ENCODE measurements at places on chromosomes 2 and 18.

DNA sequence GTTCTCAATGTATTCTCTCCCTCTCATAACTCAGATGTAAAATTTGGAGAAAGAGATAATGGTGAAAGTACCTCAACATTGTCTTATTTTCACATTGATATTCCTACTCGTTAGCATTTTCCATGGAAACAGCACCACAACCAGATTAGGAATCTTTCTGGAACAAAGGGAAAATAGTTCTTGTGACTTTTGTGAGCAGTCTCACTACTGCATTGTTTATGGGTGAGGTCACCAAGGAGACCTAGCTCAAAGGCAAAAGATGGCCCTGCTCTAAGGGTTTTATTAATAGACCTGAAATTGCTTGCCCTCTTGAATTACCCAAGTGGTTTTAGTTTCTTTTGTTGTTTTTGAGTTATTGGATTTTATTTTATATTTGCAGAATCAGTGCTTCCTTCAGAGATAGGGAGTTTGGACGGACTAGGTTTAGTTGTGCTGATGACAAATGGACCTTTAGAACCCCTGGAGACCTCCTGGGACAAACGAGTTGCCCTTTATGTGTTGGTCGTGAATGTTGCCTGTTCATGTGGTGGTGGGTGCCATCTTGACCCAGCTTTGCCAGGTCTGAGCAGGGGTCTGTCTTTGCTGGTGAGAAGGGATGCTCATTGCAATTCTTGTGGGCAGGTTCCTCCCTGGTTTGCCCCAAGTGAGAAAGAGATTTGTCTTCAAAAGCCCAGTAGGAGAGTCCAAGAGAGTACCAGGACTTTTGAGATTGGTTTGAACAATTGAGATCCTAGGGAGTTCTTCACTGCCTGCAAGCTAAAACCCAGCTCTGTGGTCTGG, 58.1 kb downstream of the INPP4A start:
- DNase-seq = no peak

GRCh38 chr18:58235001-58235436, 191.0 kb downstream of the NEDD4L start:
- no peak for DNase-seq

DNA sequence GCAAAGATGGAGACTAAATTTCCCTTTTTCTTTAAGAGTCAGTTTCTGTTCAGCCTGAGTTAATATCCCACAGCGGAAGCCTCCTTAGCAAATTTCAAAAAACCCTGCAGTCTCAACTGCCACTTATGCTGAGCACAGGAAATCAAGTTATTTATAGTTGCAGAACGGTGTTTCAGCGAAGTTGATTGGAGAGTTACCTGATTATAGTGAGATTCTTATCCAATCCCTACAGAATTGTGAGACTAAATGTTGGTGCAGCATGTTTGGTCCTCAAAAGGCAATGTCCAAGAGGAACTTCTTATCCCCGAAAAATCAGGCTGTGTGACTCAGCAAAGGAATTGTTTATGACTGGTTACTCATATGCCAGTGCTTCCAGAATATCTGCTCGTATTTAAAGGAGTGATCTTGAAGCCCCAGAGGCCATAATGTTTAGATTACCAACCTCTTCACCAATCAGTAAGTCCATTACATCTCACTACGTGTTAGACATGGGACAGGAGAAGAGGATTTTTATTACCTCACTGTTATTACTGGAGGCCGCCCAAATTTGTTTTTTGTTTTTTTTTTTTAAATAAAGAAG, 67.9 kb downstream of the LRRFIP1 start:
- no peak for DNase-seq

DNA sequence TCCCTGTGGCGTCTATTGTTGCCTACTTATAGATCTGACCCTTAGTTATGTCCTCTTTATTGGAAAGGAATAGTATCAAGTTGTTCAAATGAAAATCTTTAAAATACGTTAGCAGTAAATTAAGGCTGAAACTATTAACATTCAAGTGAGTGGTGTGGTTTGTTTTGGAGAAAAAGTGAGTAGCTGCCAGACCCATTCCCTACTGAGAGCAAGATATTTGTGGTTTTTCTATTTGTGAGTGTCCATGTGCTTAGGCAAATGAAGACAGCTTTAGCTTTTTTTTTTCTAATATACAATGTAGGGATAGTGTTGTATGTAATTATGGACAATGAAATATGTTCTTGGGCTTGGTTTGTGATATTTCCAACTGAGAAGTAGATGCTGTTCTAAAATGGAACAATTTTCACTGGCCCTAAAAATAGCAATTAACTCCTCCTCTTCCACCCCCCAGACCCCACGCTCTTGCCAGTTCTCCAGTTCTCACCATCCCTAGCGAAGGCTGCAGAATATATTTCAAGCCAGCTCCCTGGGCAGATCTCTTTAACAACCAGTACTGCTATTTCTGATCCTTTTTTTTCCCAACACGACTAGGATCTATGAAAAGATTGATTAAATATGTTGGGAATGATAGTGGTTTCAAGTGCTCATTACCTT, 83.1 kb downstream of the CCDC85A start:
- no peak for DNase-seq

- DNase-seq = no peak
These were observed 1.5 kb downstream of the NDC80 start for GRCh38 chr18:2572892-2573291.

DNA sequence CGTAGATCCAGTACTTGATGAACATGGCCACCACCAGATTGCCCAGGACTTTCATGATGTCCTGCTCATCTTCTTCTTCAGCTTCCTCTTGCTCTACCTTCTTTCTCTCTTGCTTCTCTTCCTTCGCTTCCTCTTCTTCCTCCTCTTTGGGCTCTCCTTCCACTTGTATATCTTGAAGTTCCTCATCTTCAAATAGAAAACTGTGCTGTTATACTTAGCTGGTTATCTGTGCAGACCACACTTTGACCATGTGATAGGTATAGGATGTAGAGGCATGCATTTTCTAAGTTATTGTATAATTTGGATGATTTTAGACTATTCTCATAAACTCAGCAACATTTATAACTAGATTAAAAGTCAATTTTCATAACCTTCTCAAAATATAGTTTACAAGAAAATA, 263.4 kb downstream of the NAPG start:
- no peak for DNase-seq

- DNase-seq = no peak
These were observed 6.0 kb downstream of the SRBD1 start for GRCh38 chr2:45605116-45605515.

GRCh38 chr2:65300761-65301711, 73.4 kb downstream of the ACTR2 start:
- DNase-seq = no peak

DNA sequence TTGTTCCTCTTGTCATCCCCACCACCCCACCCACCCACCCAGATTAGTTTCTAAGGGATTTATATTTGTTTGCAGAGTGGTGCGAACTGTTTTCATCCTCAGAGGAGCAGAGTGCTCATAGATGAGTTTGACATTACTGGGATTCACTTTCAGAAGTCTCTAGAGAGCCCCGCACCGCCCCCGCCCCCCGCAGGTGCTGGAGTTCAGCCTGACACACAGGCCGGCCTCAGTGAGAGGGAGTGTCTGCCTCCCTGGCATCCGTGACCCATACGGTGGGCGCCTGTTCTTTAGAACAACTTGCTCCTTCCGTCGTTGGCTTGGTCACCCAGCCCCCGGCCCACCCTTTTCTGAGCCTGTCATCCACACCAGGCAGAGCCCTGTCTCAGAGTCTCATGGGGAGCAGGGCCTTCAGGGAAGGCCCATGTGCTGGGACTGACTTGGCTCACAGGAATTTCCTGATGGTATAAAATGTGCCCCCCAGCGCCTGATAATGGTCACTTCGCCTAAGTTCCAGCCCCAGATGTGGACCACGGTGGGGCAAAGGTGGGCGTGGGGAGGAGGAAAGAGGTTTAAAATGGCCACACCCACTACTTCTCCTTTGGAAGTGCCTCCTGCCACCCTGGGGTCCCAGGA, 44.3 kb downstream of the HPCAL1 start:
- DNase-seq = no peak

- no peak for DNase-seq
These were observed 161.5 kb downstream of the SLC39A10 start for GRCh38 chr2:195818526-195818925.

GRCh38 chr18:31648966-31649429, 35.4 kb downstream of the B4GALT6 start:
- DNase-seq = peak; percentile 61

- no peak for DNase-seq
These were observed 52.9 kb downstream of the UPP2 start for GRCh38 chr2:158154596-158154995.

GRCh38 chr2:24259316-24259715, 84.5 kb downstream of the FAM228A start:
- DNase-seq = no peak

DNA sequence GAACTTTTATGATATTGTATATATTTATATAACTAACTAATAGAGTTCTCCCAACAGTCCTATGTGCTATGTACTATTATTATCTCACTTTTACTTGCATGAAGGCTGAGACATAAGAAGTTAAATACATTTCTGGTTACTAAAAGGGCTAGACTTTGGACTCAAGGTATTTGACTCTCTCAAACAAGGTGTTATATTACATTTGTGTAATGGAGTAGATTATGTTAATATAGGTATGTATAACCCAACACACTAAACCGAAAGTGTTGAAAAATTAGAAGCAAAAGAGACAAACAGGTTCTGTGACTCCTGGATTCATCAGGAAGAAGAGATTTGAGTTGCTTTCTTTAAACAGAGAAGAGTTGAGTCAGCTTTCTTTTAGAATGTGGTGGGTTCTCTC, 733.6 kb upstream of the ZEB2 start:
- DNase-seq = no peak

GRCh38 chr18:74631623-74632350, 34.1 kb downstream of the ZNF407 start:
- no peak for DNase-seq

DNA sequence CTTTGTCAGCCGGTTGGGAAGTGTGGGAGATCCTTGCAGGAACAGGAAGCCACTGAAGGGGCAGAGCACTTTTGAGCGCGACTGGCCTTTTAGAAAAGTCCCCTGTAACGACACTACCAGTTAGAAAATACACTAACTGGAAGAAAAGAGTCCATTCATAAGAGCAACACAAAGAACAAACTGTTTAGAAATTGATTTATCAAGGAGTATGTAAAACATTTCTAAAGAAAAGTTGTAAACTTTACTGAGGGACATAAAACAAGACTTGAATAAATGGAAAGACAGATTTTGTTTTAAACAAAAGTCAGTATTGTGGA, 29.8 kb upstream of the POMC start:
- no peak for DNase-seq

- DNase-seq = no peak
These were observed 12.2 kb downstream of the ICOS start for GRCh38 chr2:203948733-203949132.

DNA sequence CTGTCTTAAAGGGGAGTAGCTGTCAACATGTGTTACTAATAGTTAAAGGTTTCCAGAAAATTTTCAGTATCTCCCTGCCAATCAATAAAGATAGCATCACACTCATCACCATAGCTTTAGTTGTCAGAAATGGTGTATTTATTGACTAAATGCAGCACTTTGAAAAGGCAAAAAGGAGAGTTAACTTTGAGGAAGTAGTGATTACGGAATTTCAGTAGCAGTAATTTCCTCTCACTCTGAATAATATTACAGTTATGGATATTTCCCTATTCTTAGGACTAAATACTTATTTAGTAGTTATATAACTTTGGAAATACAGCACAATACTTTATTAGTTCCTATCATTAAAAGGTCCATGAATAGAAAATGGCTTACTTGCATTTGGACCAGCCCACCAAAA, 250.5 kb downstream of the CAMKMT start:
- no peak for DNase-seq

DNA sequence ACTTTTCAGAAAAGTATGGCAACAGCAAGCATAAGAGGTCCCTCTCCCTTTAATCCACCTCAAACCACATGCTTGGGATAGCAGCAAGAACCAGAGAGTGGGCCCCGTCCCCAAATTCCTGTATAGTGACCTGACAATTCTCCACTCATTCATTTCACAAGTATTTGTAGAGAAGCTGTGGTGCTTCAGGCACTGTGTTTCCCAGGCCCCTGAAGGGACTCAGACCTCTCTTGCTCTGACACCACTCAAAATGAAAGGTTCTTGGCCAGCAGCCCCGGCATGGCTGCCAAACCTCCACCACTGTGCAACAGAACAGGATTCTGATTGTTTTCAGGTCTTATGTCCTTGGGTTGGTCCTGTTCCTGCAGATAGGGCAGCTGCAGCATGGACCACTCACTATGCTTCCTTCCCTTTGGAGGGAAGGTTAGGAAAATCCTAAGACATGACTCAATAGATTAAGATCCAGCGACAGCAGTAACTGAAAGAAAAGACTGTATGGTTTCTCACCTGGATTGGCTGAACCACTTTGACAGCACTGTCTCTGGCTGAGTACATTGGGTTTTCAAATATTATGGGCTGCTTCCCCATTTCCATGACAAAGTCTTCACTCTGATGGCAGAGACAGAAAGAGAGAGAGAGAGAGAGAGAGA, 67.6 kb downstream of the DHRS9 start:
- no peak for DNase-seq

GRCh38 chr2:174125090-174125489, 123.2 kb downstream of the OLA1 start:
- DNase-seq = no peak

- DNase-seq = no peak
These were observed 33.5 kb downstream of the FBXO15 start for GRCh38 chr18:74114116-74114515.

DNA sequence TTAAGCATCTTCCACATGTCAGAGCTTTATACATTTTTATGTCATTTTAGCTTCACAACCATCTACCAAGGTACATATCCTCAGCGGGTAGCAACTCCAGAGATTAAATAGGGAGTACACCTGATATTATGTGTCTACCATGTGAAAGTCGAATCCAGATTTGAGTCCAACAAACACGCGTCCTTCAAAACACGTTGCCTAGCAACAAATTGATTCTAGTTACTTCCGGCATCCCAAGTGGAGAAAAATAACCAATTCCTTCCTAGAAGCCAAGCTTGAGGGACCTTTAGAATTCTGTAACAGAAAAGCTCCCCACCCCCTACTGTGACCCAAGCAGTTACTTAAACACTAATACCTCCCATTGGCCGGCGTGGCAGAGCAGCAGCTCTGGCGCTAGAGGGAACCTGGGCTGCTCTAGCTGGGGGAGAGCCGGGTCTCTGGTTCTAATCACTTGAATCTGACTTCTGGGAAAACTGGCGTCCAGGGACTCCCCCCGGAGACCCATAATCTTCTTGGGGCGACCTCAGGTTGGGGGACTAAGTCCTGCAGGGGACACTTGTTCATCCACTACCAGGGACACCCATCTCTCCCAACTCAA, at the start of gene ERICH2:
Gene ERICH2 (plus strand): TSS at position 371 of the 598 bp plus-strand sequence. CDS start 304 bp downstream, outside the sequence.
- peak; percentile 67 for DNase-seq

GRCh38 chr2:108616318-108616717, 82.0 kb downstream of the LIMS1 start:
- DNase-seq = no peak

GRCh38 chr2:231707625-231707926, 749 bp upstream of the PTMA start:
- DNase-seq = no peak

DNA sequence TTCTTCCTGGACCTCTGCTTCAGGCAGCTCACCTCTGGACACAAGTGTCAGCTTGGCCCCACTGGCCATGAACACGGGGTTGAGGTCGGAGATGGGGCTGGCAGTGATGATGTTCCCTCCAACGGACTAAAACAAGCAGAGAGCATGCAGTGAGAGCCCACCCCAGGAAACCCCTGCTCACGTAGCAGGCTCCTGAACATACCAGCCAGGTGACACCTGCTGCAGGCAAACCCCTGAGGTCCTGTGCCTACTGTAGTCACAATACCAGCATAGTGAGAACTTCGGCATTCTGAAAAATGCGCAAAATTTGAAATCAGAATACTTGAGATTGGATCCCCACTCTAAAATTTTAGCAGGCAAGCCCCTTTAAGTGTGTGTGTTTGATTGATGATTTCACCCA, 32.9 kb downstream of the XDH start:
- DNase-seq = no peak

- no peak for DNase-seq
These were observed 14.4 kb downstream of the FBXO41 start for GRCh38 chr2:73269686-73270465.
